ENCODE measurements at places on chromosomes 1 and 21. TPM values are rescaled to one million over a fixed set of nuclear protein-coding genes. Genes with fewer than 3 reads are reported as not detected.
A peak's percentile ranks its signal among the peaks of the same experiment; 100 is the strongest.

DNA sequence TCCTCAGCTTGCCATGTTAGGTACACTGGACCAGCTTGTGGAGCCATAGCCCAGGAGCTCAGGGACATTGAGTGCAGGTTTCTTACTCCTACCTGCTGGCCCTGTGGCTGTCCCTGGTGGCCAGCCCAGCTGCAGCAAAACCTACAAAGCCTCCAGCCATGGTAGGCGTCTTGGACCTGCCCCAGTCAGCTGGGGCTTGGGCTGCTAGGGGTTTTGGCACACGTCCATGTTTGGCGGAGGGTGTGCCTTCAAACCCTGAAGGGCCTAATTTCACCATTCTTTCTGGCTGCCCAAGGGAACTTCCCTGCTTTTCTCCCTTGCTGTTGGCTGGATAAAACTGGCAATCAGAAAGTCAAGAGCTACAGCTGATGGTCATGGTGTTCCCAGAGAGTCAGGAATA is 25.4 kb downstream of the HMGCS2 start:
- DNase-seq, result no peak

- no peak for DNase-seq
Measured at GRCh38 chr1:84665703-84666317, 24.5 kb downstream of the SSX2IP start.

DNA sequence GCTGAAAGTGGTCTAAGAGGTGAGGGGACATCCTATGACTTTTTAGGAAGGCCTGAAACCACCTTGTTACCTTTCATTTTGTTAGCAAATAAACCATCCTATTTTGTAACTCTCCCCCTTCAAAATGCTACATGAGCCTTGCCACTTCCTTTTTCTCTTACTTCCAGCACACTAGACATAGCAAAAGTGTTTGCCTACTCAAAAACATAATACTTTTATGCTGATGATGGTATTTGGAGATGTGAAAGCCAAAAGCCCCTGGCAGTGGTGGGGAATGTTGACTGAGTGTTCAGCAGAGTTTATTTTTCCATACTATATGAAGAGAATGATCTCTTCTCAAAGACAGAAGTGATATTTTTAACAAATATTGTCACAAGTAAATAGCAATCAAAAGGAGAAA is 134.2 kb downstream of the EDEM3 start:
- no peak for DNase-seq

LMOD1 gene
- total RNA-seq, result 8.0 TPM

- DNase-seq, result no peak
Measured at GRCh38 chr1:69088571-69088970, 479.2 kb upstream of the LRRC7 start.

GRCh38 chr1:27478098-27478497 is 11.9 kb downstream of the WASF2 start:
- DNase-seq, result no peak

- DNase-seq, result peak; percentile 84
Measured at GRCh38 chr1:2322065-2322571, 69.2 kb downstream of the MORN1 start.

DNA sequence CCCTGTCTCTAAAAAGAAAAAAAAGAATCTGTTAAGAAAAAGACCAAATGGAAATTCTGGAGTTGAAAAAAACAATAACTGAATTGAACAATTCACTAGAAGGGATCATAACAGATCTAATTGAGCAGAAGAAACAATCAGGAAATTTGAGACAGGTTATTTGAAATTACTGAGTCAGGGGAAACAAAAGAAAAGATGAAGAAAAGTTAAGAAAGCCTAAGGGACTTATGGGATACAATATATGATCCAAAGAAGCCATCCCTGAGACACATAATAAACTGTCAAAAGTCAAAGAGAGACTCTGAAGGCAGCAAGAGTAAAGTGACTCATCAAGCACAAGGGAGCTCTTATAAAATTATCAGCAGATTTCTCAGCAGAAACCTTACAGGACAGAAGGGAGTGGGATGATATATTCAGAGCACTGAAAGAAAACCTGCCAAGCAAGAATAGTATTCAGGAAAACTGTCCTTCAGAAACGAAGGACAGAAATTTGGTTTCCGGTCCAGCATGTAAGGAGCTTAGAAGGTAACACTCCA is 44.5 kb downstream of the SLC2A1 start:
- no peak for DNase-seq

All from left ventricle myocardium superior (tissue), 1 donor.